ENCODE measurements at places on chromosomes 2 and 18.

DNA sequence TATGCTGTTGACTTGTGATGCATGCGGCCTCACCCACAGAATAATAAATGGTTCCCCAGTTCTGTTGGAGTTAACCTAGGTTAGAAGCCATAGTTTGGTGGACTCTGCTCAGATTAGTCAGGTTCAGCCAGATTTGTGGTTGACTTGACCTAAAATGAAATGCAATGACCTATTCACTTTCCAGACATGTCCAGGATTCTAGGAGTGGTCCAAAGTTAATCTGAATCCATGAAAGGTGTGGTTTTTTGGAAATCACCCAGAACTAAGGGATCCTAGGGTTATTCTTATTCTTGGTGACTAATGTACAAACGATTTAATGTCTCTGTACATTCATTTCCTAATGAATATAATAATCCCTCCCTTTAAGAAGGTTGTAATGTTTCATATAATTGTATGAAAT, 88.9 kb upstream of the RBBP8 start:
- DNase-seq: no peak

DNA sequence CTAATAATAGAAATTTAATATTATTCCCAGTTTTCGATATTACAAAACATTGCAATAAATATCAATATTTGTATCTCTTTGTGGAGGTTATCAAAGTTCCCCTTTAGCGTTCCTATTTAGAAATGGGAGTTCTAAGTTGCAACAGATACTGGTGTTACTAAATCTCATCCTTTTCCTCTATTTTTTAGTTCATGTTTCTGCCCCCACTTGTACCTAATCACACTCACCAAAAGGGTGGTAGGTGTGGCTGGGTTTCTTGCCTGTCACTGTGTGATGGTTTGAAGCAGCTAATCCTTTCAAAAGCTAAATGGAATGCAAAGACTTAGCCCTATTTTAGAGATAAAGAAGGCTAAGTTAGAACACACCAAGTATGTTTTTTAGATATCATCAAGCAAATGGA, 997.9 kb downstream of the TSN start:
- DNase-seq: no peak

DNA sequence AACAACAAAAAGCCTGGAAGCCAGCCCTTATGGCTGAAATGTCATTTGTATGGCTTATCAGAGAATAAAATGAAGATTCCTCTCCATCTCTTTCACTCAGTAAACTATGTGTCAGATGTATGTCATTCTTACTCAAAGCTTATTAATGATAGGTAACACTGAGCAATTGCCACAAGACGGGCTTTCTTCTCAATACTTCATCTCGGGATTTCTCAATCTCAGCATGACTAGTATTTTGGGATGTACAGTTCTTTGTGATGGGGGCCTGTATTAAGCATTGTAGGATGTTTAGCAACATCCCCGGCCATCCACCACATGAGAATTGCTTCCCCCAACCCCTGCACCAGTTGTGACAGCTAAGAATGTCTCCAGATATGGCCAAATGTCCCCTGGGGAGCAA, 80.2 kb downstream of the MREG start:
- no peak for DNase-seq

GRCh38 chr2:44628297-44628696, 266.6 kb downstream of the CAMKMT start:
- DNase-seq: no peak

DNA sequence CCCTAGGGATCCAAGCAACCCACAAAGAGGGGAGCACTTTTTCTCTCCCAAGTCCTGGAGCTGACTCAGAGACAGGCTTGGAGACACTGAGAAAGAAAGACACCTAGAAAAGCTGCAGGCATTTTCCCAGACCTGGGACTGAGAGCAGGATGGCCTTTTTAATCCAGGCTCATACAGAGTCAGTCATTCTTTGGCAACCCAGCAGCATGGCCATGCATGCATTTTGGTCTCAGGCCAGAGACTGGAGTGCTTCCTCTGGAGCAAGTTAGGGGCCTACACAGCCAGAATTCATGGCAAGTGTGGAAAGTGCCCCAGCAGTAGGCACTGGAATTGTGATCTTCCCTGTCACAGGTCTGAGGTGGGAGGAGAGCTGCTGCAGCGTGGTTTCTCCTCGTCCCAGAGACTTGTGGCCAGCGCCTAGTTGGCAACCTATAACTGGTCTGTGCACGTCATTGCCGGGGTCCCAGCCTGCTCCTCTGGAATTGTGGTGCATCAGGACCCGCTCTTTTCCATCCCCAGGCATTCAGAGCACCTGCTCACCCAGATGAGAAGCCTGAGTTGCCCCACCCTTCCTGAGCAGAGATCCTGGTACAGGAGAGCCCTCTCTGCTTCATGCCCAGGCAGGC, 231.9 kb upstream of the RAB6C start:
- DNase-seq: no peak

DNA sequence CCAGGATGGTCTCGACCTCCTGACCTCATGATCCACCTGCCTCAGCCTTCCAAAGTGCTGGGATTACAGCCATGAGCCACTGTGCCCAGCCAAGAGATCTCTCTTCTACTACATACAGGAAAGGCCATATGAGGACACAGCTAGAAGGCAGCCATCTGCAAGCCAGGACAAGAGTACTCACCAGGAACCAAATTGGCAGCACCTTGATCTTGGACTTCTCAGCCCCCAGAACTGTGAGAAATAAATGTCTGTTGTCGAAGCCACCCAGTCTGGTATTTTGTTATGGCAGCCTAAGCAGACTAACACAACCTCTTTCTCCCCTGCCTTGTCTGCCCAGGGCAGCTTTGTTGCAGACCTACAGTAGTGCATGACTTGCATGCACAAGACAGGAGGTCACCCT, 211.3 kb upstream of the HAAO start:
- no peak for DNase-seq

GRCh38 chr2:222523783-222524544, 99.6 kb downstream of the SGPP2 start:
- DNase-seq: no peak

- no peak for DNase-seq
Observed at GRCh38 chr2:117057016-117057415, 757.5 kb upstream of the DDX18 start.

DNA sequence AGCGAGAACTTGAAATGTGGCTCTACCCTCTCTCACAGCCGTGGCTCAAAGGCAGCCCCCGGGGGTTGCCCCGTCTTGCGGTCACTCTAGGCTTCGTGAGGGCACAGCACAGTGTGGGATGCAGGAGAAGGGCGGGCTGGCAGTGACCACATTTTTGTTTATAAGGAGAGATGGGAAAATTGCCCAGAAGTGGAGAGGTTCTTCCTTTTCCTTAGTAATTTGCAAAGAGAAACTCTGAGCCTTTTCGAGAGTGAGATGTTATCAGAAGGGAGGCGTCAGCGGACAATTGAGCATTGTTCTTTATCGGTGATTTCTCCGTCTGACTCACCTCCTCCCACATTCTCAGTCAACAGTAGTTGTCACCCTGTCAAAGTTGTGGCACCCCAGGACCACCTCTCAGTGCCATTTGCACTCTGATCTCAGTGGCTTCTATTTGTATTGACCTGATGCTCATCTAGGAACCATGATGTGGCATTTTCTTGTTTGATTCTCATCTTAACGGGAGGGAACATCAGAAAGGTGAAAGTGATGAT, 89.6 kb downstream of the ACAA2 start:
- DNase-seq: no peak

- DNase-seq: no peak
Observed at GRCh38 chr18:58102875-58103274, 58.8 kb downstream of the NEDD4L start.

DNA sequence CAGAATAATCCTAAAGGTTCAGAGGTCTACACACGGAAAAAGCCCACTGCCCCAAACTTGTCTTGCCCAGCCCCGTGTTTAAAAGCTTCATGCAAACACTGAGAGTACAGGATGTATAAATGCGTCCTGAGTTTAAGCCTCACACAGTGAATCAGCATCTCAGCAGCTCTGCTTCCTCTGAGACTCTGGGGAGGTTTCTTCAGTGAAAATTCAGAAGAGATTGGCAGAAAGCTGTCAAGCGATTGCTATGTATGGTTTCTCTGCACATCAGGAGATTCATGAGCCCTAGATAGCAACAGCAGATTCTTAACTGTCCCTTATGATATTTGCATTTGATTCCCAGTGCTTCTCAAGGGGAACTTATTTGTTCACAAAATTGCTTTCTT, 27.1 kb downstream of the CRACDL start:
- DNase-seq: no peak

DNA sequence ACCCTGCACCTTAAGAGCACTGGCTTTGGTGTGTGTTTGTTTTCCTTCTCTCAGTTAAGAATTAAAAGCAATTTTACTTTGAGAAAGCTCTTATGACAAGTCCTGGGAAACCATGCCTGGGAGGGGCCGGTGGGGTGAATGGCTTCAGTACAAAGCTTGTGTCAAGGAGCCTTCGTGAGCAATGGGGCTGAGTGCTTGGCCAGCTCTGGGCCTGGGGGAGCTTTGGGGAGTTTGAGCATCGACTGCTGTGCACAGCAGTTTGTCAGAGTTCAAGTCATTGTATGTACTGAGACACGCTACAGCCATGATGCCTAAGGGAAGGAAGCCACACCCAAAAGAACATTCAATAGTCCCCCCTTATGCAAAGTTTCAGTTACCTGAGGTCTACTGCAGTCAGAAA, 75.8 kb downstream of the ARHGEF4 start:
- no peak for DNase-seq

GRCh38 chr2:4528773-4529172, 825.4 kb downstream of the DCDC2C start:
- no peak for DNase-seq

GRCh38 chr2:223856584-223856983, 19.2 kb upstream of the AP1S3 start:
- DNase-seq: no peak

DNA sequence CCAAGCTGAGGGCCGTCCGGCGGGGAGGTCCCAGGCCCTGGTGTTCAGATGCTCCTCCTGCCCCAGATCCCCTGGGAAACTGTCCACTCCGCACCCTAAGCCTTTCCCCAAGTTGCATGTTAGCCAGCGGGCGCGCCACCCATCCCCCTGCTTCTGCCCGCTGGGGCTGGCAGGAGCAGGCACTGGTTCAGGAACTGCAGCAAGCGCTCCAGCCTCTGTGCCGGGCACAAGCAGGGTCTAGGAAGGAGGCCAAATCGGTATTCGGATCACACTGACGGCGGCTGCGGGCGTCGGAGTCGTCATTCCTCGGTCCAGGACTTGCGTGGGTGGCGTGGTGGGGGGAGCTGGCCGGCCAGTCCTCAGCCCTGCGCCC, 53.7 kb downstream of the FAM168B start:
- no peak for DNase-seq

DNA sequence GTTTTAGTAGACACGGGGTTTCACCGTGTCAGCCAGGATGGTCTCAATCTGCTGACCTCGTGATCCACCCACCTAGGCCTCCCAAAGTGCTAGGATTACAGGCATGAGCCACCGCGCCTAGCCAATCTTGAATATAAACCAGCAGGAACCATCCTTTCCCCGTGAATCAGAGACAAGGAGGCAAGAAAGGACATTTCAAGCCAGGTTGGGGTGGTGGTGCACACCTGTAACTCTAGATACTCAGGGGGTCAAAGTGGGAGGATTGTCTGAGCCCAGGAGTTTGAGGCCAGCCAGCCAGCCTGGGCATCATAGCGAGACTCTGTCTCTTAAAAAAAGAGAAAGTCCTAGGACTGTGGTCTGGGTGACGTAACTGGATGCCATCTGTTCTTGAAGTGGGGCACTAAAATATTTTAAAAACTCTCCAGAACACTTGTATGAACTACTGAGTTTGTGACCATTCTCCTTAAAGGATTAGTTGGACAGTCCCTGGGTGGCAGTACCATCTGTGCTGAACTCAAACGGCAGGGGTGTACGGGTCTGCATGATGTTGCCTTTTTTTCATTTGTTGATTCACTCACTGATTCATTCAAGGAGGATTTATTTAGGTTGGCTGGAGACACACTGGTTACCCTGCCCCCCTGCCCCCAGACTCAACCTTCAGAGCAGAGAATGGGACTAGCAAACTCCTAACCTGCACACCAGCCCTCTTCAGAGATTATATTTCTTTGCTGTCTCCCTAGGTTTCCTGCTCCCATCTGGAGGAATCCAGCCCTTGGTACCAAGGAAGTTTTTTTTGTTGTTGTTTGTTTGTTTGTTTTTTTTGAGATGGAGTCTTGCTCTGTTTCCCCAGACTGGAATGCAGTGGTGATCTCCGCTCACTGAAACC, 2.9 kb upstream of the TLX2 start:
- no peak for DNase-seq

Measured in stimulated activated CD8-positive, alpha-beta memory T cell treated with anti-CD3 and anti-CD28 coated beads, Interleukin-2, amount 100 ng/mL, for 1 hour (primary cell).